ENCODE measurements at places on chromosomes 4 and X.

DNA sequence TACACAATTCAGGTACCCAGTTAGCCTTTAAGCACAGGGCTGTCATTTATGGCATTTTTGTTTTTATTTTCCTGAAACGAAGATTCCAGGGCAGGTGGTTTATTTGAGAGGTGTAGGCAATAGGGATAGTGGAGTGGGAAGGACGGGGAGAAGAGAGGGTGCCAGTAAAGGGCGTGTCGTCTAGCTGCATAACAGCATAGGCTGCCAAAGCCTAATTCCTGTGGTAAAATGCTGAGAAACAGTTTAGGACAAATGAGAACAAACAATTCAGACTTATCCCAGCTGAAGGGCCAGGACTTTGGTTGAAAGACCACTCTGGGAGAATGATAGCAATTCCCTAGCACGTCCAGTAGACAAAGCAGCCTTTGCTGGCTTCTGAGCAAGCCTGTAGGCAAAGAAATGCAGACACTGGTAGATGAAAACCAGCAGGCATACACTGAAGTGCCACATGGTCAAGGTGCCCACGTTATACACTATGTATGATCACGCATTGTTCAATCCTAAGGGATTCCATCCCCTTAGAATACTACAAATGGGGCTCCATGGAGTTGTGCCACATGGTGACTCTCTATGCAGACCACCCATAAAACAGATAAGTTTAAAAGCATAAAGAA lies 70.6 kb downstream of the PKD2 start:
- no peak for DNase-seq

GRCh38 chr4:126446917-126447316 lies 1132.2 kb downstream of the FAT4 start:
- no peak for DNase-seq

DNA sequence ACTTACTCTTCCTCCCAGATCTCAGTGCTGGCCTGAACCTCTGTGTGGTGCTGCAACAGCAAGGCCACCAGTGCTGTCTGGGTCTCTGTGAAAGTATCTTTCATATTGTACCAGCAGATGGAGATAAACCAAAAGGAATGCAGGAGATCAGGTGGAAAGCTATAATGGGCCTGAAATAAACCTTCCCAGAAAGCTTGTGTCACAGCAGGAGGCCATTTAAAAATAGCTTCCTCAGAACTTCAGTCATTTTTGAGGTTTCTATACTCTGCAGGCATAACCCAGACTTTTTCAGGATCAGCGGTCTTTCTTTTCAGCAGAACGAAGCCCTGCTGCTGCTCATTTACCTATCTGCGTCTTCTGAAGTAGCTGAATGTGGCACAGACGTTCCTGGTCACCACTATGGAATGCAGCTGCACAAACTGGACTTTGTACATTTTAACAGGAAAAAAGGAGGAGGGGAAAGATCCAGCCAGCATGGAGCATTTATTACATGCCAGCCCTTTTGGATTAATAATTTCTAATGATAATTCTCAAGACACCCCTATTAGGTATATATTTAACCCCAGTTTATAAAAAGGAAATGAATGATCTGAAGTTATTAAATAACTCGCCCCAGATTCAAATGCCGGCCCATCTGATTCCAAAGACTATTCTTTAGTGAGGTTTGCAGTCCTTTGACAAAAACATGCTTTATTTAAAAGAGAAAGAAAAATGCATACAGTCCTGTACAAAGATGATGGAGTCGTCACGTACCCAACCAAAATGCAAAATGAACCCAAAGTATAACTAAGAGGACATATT lies 119.7 kb downstream of the NFKB1 start:
- DNase-seq = no peak

- DNase-seq = no peak
Measured at GRCh38 chrX:41556958-41557357, 109.8 kb downstream of the NYX start.

DNA sequence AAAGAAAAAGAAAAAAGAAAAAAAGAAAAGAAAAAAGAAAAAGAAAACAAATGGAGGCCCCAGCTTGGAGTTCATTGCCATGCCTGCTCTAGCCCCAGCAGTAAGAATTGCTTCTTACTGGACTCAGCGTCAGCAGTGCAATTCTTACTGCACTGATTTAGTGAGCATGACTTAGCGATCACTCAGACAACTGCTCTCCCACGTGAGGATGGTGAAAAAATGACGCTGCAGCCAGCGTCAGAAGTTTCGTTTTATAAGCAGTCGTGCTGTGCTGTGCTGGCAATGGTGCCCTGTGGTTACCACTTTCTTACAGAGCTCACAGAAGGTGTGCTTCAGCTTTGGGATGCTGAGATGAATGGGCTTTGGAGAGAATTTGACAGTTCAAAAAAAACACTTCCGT lies 68.3 kb upstream of the DDX3X start:
- DNase-seq = peak; percentile 56

GRCh38 chr4:37803348-37803973 lies 23.0 kb upstream of the PGM2 start:
- no peak for DNase-seq

DNA sequence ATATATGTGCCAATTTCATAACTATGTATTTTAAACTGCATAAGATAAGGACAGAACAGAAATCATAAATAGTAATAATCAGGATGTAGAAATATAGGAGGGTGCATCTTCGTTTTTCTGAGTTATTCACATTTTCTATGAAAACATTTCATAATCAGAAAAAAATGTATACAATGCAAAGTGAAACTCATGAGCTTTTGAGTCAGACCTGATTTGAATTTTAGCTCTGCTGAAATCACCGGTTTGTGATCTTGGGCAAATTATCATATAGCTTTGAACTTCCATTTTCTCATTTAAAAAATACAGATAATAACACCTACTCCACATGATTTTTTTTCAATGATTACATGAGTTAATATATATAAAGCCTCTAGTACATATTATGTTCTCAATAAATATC lies 106.9 kb downstream of the KDR start:
- DNase-seq = no peak

GRCh38 chr4:55864577-55865223 lies 11.3 kb downstream of the EXOC1 start:
- no peak for DNase-seq

GRCh38 chr4:75821966-75822365 lies 80.3 kb downstream of the PPEF2 start:
- DNase-seq = no peak

DNA sequence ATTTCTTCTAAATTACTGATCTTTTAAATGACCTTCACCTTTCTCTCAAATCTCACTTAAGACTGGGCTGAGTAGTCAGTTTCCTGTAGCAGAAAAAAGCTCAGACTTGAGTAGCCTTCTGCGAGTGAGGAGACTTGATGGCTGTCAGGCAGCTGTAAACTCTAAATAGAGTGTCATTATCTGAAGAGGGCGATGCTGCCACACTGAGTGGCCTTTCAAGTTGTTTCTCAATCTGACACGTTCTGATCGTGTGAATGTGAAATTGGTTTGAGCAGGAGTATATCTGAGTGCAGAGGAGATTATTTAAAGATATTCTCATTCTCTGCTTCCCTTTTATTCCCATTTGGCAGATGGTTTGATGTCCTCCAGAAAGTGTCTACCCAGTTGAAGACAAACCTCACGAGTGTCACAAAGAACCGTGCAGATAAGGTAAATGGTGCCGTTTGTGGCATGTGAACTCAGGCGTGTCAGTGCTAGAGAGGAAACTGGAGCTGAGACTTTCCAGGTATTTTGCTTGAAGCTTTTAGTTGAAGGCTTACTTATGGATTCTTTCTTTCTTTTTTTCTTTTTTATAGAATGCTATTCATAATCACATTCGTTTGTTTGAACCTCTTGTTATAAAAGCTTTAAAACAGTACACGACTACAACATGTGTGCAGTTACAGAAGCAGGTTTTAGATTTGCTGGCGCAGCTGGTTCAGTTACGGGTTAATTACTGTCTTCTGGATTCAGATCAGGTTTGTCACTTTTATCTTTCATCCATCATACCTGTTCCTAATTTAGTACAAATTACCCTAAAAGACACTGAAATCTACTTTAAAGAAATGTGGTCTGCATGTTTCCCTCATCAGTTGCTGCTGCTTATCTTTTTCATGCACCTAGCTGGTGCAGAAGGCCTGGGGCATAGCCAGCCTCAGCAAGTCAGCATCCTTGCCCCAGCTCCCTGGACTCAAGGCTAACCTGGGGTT lies 74.3 kb upstream of the MSANTD1 start:
- DNase-seq = no peak

DNA sequence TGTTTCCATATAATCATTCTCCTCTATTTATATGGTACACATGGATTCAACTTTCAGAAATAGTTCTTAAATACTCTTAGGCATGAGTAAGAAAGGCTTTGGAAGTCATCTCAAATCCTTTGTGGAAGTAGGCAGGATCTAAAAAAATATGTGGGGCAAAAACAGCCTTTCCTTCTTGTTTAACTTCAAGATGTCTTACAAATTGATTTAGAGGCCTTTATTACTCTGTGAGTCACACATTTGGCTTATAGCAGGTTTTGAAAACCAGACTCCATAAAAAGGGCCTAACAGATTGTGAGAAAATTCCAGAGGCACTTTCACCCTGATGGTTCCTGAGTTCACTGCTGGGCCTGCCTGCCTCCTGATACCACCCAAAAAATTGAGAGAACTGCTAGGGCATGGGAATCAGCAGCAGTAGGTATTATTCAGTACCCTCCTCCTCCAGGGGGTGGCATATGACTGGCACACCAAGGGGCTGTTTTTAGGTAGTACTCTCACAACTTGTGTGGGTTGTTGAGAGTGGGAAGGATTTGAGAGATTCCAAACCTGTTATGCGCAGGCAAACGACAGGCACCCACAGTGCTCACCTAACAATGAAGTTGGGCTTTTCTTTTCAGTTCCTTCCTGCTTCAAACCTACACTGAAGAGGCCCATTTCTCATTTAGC lies 162.7 kb upstream of the MBNL3 start:
- DNase-seq = no peak

DNA sequence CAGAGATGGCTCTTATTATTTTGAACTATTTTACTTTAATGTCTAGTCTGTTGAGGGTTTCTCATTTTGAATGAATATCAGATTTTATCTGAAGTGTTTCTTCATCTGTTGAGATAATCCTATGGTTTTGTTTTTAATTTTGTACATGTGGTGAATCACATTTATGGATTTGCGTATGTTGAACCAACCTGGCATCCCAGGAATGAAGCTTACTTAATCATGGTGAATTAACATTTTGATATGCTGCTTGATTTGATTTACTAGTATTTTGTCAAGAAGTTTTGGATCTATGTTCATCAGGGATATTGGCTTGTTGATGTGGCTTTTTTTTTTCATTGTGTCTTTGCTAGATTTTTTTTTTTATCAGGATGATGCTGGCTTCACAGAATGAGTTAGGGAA lies 2390.9 kb downstream of the PCDH7 start:
- DNase-seq = no peak

DNA sequence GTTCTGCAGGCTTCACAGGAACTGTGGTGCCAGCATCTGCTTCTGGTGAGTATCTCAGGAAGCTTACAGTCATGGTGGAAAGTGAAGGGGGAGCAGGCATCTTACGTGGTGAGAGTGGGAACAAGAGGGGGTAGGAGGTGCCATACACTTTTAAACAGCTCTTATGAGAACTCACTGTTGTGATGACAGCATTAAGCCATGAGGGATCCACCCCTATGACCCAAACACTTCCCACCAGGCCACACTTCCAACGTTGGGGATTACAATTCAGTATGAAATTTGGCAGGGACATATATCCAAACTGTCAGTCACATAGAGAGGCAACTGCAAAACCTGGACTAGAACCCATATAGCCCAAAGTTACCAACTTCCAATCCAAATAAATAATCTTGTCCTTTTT lies 43.1 kb upstream of the ZCCHC12 start:
- DNase-seq = no peak
